Fibroblast of the conjunctiva (primary cell): ENCODE measurements at places on chromosomes 4 and X.

DNA sequence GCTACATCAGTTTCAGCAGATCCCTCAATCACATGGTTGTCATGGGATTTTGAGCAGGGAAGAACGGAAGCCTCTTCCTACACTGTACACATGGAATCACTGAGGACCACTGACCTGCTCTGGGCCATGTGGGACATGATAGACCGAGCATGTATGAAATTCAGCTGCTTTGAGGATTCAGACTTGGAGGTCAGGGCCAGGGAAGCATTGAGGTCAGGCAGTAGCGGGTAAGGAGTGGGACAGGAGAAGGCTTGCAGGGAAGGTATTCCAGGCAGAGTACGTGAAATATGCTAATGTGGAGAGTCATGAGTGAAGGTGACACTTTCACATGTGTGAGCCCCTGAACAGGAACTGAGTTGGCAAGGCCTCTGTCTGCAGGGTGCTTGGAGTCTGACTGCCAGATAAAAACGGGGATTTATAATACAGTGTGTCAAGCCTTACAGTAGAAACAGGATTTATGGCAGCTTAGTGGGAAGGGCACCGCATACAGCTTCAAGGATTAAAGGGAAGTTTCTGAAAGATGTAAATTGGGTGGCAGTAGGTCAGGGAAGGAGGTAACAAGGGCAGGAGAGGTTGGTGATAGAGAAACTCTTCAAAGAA lies 111.7 kb downstream of the STK32B start:
- no peak for DNase-seq

DNA sequence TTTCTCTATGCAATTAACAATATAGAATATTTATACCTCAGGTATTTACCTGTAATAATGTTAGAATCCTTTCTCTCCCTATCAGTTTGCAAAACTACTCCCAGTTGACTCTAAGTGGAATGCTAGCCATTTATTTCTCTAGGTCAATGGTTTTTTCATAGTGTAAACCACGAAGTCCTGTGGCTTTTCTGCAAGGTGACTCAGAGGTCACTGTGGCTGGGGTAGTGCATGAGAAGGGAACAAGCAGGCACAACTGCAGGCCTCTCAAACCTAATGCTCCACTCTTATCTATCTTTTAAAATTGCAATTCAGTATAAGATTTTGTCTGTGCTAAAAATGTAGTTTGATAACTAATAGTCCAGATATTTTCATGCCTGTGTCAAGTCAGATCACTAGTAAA lies 159.4 kb downstream of the ANTXR2 start:
- DNase-seq: no peak

DNA sequence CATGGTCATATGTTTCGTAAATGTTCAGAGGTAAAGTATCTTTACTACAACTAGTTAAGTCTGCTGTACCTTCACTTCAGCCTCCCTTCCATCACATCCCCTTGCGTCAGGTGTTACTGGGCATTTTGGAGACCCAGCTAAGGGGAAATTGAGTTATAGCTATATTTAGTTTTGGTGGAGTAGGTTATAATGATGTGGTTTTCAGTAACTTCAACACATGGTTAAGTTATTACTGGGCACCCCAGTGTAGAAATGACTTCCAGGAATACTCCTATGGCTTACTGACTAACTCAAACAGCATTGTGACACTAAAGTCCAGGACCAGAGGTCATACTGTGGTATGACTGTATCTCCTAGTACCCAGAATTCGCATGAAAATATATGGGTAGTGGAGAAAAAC lies 23.4 kb upstream of the ACSL1 start:
- no peak for DNase-seq

DNA sequence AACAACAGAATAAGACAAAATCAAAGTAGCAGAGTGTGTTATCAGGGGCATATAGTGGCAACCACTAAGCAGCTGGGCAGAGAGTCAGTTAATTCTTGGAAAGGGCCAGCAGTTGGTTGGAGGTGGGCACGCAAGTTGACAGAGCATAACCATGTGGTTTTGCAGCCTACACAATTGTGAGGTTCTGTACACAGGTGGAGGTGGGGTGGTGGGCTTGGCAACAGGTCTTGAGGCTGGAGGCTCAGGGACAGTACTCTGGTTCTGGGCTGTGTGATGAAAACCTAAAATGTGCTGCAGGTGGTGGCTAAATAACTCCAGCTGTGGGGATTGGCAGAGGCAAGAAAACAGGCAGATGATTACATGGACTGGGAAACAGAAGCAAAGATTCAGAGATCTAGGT lies 1112.7 kb downstream of the PDHA2 start:
- DNase-seq: no peak

DNA sequence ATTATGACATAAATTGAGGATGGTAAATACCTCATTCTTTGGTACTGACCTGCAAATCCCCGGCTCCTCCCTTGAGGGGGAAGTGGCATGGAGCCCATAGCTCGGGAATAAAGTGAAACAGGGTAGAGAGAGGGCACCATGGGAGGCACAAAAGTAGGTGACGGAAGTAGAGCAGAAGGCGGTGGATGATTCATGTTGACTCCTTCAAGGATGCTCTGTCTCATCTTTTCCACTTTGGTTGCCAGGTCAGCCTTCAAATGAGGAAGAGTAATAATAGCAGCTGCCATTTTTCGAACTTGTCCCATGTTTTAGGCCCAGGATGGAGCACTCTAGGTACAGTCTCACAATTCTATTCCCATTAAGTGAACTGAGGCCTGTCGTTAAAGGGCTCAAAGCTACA lies 41.4 kb upstream of the PHF8 start:
- no peak for DNase-seq

DNA sequence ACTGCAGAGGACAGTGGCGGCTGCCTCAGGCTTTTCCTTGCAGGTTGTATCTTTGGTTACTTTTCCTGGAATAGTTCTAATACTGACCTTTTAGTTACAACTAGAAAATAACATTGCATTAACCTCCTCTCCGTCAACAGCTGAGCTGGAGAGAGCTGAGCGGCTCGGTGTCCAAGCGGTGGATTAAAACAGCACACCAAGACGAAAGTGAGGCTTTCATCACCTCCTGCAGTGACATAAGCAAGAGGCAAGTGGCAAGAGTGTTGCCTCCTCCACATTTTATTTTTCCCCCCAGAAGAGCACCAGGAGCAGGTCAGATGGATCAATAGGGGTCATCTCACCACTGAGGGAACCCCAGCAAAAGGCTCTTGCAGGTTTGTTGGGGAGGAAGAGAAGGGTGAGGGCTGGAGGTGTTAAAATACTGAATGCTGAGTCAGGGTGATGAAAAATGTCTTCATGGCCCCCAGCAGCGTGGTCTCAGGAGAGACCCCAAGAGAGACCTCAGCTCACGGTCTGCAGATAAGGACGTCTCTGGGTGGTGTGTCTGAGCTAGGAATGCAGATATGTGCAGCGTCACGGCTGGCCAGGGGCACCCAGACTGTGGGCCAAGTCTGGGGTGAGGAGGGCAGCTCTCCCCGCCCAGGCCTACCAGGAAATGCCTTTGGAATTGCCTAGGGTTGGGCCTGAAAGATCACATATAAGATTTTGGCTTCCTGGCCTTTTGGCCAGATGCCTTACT lies 50.3 kb downstream of the CASP3 start:
- DNase-seq: no peak

DNA sequence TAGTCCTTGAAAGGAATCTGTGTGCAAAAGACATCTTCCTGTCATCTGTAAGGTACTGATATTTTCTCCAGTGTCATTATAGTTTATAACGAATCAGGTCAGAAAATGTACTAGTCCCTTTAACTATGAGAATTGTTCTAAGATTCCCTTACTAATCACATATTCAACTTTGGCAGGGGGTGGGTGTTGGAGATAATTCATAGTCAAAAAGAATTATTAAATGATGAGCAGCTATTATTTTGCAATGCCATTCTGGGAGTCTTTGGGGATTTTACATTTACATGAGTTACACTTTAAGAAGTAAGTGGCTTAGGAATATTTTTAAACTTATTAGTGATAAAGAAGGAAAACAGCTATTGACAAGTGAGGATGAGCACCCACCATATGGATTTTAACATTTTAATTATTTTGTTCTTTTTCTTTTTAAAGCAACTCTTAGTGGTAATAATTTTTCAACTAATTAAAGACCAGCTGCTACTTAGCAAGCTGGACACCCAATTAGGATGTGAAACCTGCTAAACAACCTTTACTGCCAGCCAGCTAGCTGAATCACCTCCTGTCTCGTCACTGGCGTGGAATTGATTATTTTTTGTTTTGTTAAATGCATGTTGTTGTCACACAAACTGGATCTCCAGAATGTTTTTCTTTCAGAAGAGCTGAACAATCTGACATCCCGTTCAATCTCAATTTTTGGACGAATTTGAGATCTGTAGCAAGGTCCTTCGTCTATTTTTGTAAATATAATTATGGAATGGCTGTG lies 219.2 kb downstream of the ARAP2 start:
- DNase-seq: no peak

DNA sequence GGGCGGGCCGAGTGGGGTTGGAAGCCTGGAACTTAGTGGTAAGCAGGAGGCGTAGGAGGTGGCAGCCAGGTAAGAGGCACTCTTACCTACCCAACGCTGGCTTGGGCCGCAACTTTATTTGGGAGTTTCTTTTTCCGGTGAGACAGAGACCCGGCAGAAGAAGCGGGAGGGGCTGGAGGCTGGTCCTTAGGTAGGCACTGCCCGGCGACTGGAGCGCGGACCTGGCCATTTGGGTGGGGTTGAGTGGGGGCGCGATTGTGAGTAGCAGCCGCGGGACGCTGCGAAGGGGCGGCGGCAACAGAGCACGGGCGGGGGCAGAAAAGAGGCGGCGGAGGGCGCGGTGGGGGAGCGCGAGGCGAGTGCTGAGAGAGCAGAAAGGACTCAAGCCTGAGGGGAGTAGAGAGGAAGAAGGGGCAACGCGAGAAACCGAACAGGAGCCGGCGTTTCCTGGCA lies 334 bp upstream of the POU4F2 start:
- no peak for DNase-seq

DNA sequence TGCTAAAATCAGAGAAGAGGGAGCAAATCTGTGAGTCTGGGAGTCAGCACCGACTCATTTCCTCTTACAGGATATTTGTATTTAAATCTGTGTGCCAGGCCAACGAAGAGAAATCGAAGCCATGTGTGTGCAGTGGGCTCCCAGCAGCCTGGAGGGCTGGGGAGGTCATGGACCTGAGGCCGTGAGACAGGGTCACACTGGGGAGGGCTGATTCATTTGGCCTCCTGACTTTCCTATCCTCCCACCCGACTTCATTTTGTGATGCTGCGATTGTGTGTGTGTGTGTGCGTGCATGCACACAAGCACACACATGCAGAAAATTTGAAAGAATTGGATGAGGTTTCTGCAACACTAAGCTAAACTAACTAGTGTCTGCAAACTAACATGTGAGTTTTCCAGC lies 48.7 kb upstream of the STX18 start:
- no peak for DNase-seq
